Karpas-422 (cell line): ENCODE measurements at places on chromosomes 3 and 15. TPM values are rescaled to one million over a fixed set of nuclear protein-coding genes. Genes with fewer than 3 reads are reported as not detected.

DNA sequence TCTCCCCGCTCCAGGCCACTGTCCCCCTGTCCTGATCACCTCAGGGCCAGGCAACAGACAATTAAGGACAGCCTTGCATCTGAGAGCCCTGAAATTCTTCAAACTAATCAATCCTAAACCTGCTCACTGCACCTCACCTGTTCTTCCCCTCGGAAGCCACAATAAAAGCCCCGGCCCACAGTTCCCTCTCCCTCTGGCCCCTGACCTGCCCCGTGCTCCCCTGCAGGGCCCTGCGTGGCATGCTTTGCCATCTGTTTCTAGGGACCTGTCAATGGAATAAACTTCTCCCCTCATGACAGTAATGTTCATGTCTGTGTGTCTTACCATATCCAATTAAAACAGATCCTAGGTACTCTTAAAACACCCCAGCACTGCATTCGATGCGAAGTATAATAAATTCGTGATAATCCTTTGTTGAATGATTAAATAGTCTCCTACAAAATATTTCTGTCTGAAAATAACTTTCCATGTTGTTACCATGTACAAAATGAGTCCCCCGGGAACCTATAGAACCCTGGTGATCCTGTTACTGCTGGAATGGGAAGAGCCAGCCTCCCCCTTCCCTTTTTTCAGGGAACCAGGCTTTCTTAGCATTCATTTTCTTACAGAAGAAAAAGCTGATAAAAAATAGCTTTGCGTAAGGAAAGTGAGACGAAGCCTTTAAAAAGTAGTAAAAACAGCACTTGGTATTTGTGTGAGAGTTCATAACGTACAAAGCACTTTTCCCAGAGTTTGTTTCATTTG lies 59.0 kb downstream of the ABTB1 start:
- no peak for DNase-seq

GRCh38 chr3:47370887-47371697 lies 9.7 kb upstream of the PTPN23 start:
- DNase-seq = peak; percentile 80

DNA sequence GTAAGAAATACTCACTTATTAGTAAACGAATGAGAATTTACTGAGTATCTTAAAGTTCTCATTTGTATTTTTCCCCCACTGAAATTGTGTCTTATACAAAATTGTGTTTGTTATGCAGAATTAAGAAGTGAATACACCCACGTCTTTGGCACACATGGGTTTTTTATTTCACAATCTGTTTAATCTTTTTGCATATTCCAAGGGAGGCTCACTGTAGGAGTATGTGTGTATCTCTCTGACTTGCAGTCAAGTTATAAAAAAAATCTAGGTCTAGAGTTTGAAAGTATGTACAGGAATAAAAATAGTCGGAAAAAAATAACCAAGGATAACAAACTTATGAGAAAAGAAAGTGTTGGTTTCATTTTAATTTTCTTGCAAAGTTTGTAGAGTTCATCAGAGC lies 255.2 kb downstream of the PDCD6IP start:
- no peak for DNase-seq

DNA sequence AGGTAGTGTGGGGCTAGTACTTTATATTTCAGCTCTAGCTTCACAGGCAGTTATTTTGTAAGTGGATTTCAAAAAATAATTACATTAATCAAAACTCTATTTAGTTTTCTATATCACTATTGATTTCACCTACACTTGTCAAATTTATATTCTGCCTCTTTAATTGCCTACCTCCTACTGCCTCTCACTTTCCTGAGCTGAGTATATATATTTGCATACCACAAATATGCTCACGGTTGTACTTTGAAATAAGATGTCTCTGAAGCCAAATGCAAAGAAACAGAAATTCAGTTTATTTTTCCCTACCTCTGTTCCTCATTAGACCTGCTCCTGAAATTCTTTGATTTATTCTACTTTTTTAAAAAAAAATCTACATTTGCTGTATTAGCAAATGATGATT lies 309.3 kb upstream of the TGFBR2 start:
- DNase-seq = no peak

- no peak for DNase-seq
Measured at GRCh38 chr3:60182697-60183096, 1068.6 kb downstream of the FHIT start.

DNA sequence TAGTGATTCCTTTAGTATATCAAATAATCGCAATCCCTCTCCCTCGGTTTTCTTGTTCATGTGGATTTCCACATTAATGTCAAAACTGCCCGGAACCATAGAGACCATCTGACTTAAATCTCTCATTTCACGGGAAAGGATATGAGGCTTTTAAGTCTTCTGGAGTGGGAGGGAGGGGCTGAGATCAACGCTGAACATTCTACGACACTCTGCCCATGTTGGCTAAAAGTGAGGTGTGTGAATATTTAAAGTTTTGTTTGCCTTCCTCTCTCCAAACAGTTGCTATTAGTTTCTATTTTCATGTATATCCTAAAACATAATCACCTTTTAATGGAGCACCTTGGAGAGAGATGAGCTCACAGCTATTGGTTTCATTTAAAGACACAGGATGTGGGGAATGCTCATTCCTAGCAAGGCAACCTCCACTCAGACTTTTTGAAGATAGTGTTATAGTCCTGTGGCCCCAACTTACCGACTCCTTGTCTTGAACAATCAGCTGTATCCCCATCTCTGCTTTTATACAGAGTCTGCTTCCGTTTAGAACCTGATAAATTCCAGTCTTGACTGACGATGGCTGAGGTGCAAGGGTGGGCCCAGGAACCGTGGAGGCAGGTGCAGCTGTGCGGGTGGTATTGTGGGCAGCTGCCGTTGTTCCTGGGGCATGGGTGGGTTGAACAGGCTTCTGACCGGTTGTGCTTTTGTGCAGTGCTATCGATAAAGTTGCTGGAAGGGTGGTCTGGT lies 9.2 kb downstream of the LAMP3 start:
- DNase-seq = no peak

CSPG5 gene
- 0.04 and 1.5 TPM in 2 replicates for total RNA-seq

CCDC33 gene
- total RNA-seq = not detected in 2 replicates
